Nephron progenitor cell (in vitro differentiated cells): ENCODE measurements at places on chromosomes 2 and 18.

- DNase-seq: no peak
Observed at GRCh38 chr2:96085541-96086355, 30.6 kb downstream of the ADRA2B start.

DNA sequence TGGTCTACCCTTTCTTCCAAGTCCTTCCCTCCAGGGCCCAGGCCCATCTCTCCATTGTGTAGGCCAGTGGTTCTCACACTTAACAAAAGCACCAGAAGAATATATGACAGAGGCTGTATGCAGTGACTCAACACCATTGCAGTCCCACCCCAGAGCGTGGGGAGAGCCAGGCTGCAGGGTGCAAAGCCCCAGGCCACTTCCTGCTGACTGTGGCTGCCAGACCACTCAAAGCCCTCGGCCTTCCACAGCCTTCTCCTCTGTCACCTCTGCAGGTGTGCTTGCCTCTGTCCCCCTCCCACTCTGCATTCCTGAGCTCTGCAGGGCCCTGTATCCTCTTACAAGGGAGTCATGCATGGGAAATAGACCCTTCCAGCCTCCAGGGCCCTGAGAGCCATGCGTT is 40.4 kb upstream of the ARHGEF4 start:
- peak; percentile 33 for DNase-seq

- DNase-seq: no peak
Observed at GRCh38 chr2:122423934-122424333, 668.5 kb downstream of the TSN start.

- no peak for DNase-seq
Observed at GRCh38 chr2:118861731-118862130, 14.3 kb upstream of the EN1 start.

DNA sequence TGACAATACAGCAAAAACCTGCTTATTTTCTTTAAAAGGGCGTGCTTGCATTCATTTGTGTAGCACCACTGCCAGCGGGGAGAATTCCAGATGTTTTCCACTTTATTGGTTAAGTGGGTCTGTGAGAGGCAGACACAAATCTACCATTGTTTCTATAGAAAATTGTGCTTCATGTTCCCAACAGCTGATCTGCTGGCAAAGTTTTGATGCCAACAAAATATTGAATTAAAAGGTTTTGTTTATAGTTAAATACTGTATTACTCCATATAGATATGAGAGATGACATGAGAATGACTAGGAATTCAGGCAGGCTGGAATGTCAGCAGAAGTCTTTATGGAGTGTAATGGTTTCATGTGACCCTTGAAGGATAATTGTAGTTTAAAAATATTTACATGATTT is 182.7 kb downstream of the MC4R start:
- DNase-seq: no peak

GRCh38 chr2:136242687-136243277 is 124.8 kb upstream of the CXCR4 start:
- no peak for DNase-seq

DNA sequence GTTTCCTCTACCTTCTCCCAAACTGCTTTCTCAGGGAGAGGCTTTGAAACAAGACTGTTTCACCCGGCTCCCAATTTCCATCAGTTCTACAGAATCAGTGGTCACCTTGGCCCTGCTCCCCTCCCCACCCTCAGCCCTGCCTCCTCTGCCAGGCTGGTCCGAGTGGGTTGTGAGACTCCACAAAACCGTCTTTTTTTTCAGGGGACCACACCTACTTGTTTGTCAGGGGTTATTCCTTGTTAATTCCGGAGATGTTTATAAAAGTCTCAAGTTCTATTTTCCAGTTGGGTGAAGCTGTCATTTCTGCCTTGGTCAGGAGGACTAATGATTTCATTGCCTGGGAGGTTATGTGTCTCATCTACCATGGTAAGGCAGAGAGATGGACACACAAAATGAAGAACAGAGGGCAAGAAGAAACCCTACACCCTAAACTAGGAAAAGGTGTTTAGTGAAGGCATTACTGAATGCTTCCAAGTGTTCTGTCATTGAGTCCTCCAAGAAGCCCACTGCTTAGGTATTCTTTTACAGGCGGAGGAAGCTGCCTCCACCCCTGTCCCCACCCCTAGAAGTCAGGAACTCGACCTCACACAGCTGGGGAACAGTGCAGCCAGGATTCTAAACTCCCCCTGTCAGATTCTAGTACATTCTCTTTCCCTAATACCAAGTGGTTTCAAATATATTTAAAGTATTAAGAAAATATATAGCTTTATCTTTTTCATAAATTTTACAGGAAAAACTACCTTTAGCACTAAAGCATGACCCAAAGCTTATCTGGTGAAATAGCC is 46.3 kb downstream of the COPS8 start:
- DNase-seq: no peak

- DNase-seq: no peak
Observed at GRCh38 chr2:96329456-96329855, 4.3 kb downstream of the ITPRIPL1 start.

DNA sequence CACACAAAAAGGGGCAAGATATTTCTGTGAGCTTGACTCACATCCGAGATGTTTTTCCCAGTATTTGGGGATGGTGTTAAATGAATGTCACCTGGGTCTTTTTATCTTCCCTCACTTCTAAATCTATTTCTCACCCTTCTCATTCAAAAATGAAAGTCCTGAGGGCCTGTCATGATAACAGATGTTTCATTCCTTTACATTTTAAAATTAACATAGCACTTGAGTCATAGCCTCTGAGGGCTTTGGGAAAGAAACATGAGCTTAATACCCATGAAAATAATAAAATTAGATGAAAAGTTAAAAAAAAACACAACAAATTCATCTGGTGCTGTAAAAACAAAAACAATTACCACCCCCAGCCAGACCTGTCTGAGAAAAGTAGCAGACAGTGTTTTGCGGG is 226.7 kb downstream of the HNMT start:
- no peak for DNase-seq
